ENCODE measurements at places on chromosomes 7 and 10.

DNA sequence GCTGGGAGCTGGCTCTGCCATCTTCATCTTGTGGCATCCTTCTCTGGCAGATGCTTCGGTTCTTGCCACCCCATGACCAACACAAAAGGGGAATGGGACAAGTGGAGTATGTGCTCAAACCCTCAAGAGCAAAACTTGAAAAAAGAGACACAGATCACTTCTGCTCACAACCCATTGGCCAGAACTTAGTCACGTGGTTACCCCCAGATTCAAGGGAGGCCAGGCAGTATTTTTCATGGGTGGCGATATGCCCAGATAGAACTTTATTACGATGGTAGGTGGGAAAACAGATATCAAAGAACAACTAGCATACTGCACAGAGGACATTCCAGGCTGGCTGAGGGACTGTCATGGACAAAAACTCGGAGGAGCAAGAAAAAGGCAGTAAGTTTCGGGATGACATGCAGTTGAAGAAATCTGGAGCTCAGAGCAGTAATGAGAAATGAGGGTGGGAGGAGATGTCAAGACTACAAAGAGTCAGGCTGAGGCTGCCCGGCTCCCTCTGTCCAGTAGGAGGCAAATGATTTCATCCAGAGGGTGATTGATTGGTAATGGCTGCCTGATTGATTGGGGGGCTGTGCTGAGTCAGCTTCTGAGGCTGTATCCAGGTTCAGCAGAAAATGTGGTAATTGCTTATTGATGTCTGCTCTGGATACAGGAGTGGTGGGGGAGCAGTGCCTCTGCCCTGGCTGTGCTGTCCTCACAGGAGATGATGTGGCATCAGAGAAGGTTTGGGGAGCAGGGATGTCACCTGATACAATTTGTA, 25.3 kb downstream of the COL13A1 start:
- H3K36me3 ChIP-seq = no peaks in the 10 kb centered on the region
- no peaks in the 10 kb centered on the region for H3K4me1 ChIP-seq
- H3K27me3 ChIP-seq = no peaks in the 10 kb centered on the region
- no peak overlapping the region for H3K27ac ChIP-seq
- DNase-seq = no peak
- no peak overlapping the region for H3K4me3 ChIP-seq

DNA sequence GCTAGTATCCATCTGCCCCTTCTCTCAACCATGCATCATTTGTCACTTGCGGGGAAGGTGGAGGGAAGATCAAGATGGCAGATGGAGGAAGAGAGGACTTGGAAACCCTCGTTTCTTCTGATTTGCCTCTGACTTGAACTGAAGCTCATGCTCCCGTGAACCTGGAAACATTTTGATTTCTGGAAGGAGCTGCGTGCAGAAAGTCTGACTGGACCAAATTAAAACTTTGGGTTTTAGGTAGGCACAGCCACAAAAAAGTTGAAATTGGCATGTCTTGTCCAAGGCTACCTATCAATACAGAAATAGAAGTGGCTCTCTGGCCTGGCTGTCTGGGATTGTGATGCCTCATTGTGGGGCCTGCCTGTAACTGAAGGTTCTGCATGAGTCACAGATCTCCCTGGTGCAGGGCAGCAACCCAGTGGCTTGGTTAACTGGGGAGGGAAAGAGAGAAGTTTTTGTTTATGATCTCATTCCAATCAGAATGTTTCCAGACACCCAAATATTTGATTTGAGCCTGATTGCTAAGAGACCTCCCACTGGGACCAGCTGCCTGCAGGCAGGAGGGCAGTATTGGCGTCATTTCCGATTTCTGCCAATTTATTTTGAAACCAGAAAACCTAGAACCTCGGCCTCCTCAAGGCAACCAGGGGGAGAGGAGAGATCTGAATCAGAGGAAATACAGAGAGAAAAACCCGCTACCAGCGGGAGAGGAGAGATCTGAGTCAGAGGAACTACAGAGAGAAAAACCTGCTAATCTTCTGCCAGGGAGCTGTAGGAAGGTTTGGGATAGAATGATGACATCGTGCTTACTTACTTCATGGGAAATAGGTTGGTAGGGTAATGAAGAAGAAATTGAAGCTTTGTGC, 363.6 kb downstream of the ANKRD30A start:
- no peaks in the 10 kb centered on the region for H3K36me3 ChIP-seq
- H3K27me3 ChIP-seq = no peaks in the 10 kb centered on the region
- H3K4me3 ChIP-seq = no peak overlapping the region
- H3K4me1 ChIP-seq = no peaks in the 10 kb centered on the region

GRCh38 chr10:94490789-94491039, 54.9 kb upstream of the HELLS start:
- no peaks in the 10 kb centered on the region for H3K27me3 ChIP-seq
- no peaks in the 10 kb centered on the region for H3K4me1 ChIP-seq
- H3K27ac ChIP-seq = no peak overlapping the region
- no peaks in the 10 kb centered on the region for H3K36me3 ChIP-seq
- no peak for DNase-seq
- H3K4me3 ChIP-seq = no peak overlapping the region

- no peak overlapping the region for H3K4me3 ChIP-seq
- no peaks in the 10 kb centered on the region for H3K36me3 ChIP-seq
- H3K4me1 ChIP-seq = no peaks in the 10 kb centered on the region
- peaks cover 35% of the 10 kb centered on the region for H3K27me3 ChIP-seq
- no peak overlapping the region for H3K27ac ChIP-seq
- DNase-seq = no peak
Observed at GRCh38 chr10:11319990-11320602, 291.4 kb downstream of the USP6NL start.

DNA sequence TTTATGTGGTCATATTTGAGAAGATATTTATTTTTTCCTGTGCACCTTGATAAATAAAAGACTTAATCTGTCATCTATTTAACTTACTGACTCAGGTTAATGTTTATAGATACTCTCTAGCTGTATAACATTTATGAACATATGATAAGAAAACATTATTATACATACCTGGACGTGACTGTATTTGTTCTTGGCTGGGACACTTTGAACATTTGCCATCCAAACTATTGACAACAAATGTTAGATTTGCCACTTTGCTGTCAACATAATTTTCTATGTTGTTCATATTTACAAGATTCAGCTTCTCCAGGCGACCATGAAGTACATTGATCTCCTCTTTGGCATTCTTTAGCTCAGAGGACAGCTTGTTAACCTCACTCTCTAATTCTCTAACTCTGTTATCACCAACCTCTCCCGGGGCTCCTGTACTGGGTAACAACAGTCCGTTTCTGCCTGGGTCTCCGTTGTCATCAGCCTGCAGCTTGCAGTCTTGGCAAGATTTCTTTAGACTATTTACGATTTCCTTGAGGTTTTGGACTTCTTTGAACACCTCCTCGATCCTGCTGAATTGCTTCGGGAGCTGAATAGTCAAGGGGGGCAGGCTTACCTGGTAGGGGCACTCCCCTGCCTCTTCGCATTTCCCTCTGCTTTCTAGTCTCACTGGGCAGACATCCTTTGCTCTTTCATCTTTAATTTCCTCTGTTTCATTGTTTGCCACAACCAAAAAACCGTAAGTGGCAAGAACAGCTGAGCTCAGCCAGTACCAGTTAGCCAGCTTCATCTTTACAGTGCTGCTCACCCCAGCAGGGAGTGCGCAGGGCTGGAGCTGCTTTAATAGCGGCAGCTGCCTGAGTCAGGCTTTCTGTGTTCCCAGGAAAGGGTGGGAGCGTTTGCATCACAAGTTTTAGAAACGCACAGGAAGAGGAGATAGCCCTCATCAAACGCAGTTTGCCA, at the start of gene FGL2:
FGL2 (minus strand) TSS at position 807 of the 954 bp plus-strand sequence; CDS start at position 781, 26 bp downstream.
- H3K27ac ChIP-seq = no peak within 1 kb of the TSS
- DNase-seq = peak; percentile 55
- no peak within 1 kb of the TSS for H3K4me3 ChIP-seq
- H3K27me3 ChIP-seq = no peaks in the 10 kb centered on the region

Measured in A673 (cell line).